Cardiac muscle cell (in vitro differentiated cells and primary cell): ENCODE measurements at places on chromosomes 6 and 20. TPM values are rescaled to one million over a fixed set of nuclear protein-coding genes. Genes with fewer than 3 reads are reported as not detected.

Gene ECT2L
- total RNA-seq = not detected in 2 replicates

Gene PRR18
- total RNA-seq = 0.12 and 0.92 TPM in 2 replicates

DNA sequence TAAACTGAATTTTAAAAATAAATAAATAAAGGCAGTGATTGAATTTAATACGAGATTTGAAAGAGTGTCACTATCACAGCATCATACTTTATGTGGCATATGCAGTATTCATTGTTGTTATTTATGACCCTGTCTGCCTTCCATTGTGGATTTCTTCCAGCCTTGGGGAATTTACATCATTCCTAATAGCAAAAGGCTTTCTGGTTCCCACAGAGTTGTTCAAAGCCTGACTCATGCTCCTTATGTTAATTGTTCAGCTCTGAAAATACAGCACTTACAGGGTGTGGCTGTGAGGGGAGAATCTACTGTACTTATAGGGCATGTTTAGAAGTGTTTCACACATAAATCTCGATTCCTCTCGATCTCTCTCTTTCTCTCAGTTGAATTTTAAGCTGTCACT lies 54.4 kb downstream of the JAG1 start:
- peaks cover 21% of the 10 kb centered on the region for H3K4me1 ChIP-seq
- no peak overlapping the region for H3K4me3 ChIP-seq
- H3K27ac ChIP-seq = no peak overlapping the region
- H3K36me3 ChIP-seq = no peaks in the 10 kb centered on the region
- no peaks in the 10 kb centered on the region for H3K27me3 ChIP-seq

GRCh38 chr6:593907-594212 lies 63.0 kb downstream of the HUS1B start:
- H3K4me3 ChIP-seq = no peak overlapping the region
- no peak for DNase-seq
- H3K4me1 ChIP-seq = no peaks in the 10 kb centered on the region
- H3K27me3 ChIP-seq = no peaks in the 10 kb centered on the region

- no peak overlapping the region for H3K4me3 ChIP-seq
- H3K27ac ChIP-seq = no peak overlapping the region
- no peaks in the 10 kb centered on the region for H3K36me3 ChIP-seq
Observed at GRCh38 chr6:139124887-139125672, 9.8 kb upstream of the HECA start.
